ENCODE measurements at places on chromosomes 2 and 18. TPM values are rescaled to one million over a fixed set of nuclear protein-coding genes. Genes with fewer than 3 reads are reported as not detected.

ABCG8 gene
- 0.67 TPM for total RNA-seq

OTOS gene
- not detected for total RNA-seq

PLGLB1 gene
- total RNA-seq, result 1.9 TPM

HIBCH gene
- total RNA-seq, result 66.1 TPM

PPP1R1C gene
- total RNA-seq, result 1.0 TPM

ACKR3 gene
- total RNA-seq, result 8.5 TPM

PXDN gene
- 13.3 TPM for total RNA-seq

CPLX4 gene
- not detected for total RNA-seq

CGREF1 gene
- 0.53 TPM for total RNA-seq

MEP1B gene
- 11.8 TPM for total RNA-seq

CD8B2 gene
- 0.06 TPM for total RNA-seq

PLCL1 gene
- 1.1 TPM for total RNA-seq

IHH gene
- 72.7 TPM for total RNA-seq

HOXD1 gene
- 6.9 TPM for total RNA-seq

CD207 gene
- total RNA-seq, result not detected

SLC4A5 gene
- 2.2 TPM for total RNA-seq

GPD2 gene
- 79.9 TPM for total RNA-seq

CLEC4F gene
- 0.11 TPM for total RNA-seq

ABCA12 gene
- 0.06 TPM for total RNA-seq

POMC gene
- 0.31 TPM for total RNA-seq

CYP1B1 gene
- total RNA-seq, result 2.5 TPM

GCKR gene
- total RNA-seq, result not detected

GATA6 gene
- total RNA-seq, result 46.1 TPM

C2orf72 gene
- total RNA-seq, result 54.8 TPM

ANTXR1 gene
- 13.8 TPM for total RNA-seq

ARHGAP15 gene
- 8.8 TPM for total RNA-seq

IL1RN gene
- 15.7 TPM for total RNA-seq

C1QL2 gene
- total RNA-seq, result not detected

CIDEA gene
- 0.34 TPM for total RNA-seq

GBX2 gene
- not detected for total RNA-seq

CSRNP3 gene
- 2.8 TPM for total RNA-seq

AQP12B gene
- total RNA-seq, result 2.4 TPM

CRYBA2 gene
- 6.9 TPM for total RNA-seq

INHA gene
- not detected for total RNA-seq

ODC1 gene
- 41.5 TPM for total RNA-seq

SIX2 gene
- not detected for total RNA-seq

RPRM gene
- total RNA-seq, result not detected

LYPD6B gene
- 7.0 TPM for total RNA-seq

GPR148 gene
- total RNA-seq, result not detected
